ENCODE measurements at places on chromosomes 5 and 9.

DNA sequence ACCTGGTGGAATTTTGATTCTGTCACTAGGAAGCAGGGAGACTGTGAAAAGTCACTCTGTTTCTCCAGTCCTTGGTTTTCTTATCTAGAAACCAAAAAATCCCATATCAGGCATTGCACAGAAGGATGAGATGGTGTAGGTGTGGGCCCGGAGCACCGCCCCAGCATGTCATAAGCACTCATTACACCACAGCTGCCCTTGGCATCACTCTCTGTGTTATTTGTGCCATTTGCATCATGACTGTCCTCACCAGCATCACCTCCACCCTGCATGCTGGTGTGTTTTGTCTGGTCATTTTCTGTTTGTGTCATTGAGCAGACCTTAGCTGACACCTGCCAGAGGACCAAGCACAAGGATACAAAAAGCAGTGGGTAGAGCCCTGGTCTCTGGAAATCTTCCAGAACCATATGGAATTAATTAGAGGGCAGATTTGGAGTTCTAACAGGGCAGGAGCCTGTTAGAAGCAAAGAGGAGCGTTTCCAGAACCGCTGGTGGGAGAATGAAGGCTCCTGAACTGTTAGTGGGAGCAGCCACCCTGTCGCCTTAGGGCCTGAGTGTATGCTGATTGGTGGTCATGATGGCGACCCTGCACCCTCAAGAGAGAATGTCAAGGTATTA, 99.3 kb downstream of the AMBP start:
- no peaks in the 10 kb centered on the region for H3K4me1 ChIP-seq
- H3K27me3 ChIP-seq: no peaks in the 10 kb centered on the region
- no peak overlapping the region for H3K4me3 ChIP-seq
- H3K36me3 ChIP-seq: no peaks in the 10 kb centered on the region
- H3K27ac ChIP-seq: no peak overlapping the region

DNA sequence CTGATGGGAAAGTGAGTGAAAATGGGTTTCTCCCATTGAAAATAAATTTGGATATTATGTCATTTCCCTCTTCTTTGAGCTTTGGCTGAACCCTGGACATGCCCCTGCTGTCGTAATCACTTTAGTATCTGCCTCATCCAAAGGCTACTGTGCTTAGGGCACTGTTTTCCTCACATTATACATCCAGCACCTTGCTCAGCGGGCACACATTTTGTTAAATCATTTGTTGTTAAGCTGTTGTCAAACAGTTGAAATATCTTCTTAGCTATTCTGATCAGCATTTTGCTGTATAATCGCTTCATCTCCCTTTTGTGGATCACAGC, 352.7 kb upstream of the CD180 start:
- no peaks in the 10 kb centered on the region for H3K27me3 ChIP-seq
- no peaks in the 10 kb centered on the region for H3K4me1 ChIP-seq
- H3K36me3 ChIP-seq: no peaks in the 10 kb centered on the region

DNA sequence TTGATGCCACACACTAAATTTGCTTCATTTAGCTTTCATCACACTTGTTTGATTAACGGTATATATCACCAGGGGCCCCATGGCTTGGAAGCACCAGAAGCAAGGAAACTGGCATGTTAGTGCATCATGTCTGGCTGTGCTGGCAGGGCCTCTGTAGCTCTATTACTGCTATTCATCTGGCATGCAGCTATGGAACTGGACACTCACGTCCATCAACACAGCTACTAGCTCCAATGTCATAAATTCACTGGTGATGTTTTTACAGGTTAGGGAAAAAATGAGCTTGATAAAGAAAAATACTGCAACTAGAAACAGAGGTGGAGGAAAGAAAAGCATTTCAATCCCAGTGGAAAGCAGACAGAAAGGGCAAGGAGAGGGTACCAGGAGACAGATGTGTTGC, 343.2 kb downstream of the DEPDC1B start:
- no peak for DNase-seq
- H3K36me3 ChIP-seq: no peaks in the 10 kb centered on the region
- no peak overlapping the region for H3K4me3 ChIP-seq
- no peak overlapping the region for H3K27ac ChIP-seq
- H3K4me1 ChIP-seq: no peaks in the 10 kb centered on the region
- H3K27me3 ChIP-seq: no peaks in the 10 kb centered on the region

GRCh38 chr5:15124871-15125568, 253.4 kb upstream of the ANKH start:
- no peak for DNase-seq
- H3K4me3 ChIP-seq: no peak overlapping the region
- H3K27ac ChIP-seq: no peak overlapping the region
- H3K27me3 ChIP-seq: peaks cover 16% of the 10 kb centered on the region
- H3K4me1 ChIP-seq: no peaks in the 10 kb centered on the region

DNA sequence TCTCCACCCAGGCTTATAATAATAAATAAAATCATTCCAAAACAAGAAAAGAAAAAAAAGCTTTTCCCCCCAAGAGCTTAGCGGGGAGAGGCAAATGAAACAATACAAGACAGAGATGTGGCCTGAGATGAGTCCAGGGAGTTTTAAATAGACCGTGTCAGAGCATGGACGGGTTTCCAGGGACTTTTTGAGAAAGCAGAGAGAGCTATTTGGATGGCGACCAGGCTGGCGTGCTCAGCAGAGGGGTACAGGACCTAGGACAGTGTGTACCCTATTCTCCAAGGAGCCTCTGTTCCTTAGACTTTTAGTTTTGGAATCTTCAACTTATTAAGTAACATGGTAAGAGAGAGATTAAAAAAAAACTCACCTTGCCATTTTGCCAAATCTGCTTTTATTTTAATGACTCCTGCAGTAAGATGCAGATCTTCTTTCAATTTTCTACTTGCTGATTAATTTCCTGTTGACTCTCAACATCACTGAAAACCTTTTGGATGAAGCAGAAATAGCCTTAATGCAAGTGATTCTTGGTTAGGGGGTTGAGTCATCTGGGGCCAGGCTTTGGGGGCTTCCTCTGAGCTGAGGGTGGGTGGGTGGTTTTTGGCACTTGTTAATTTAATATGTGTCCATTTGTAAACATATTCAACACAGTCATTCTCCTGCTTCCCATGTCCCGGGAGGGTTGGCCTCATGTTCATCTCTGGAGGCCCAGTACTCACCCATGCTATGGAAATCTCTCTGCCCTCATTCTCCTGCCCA, 49.6 kb upstream of the OSMR start:
- H3K27me3 ChIP-seq: no peaks in the 10 kb centered on the region
- no peak overlapping the region for H3K27ac ChIP-seq
- no peak overlapping the region for H3K4me3 ChIP-seq
- DNase-seq: no peak
- no peaks in the 10 kb centered on the region for H3K4me1 ChIP-seq
